ENCODE measurements at places on chromosomes 7 and 10. TPM values are rescaled to one million over a fixed set of nuclear protein-coding genes. Genes with fewer than 3 reads are reported as not detected.

DNA sequence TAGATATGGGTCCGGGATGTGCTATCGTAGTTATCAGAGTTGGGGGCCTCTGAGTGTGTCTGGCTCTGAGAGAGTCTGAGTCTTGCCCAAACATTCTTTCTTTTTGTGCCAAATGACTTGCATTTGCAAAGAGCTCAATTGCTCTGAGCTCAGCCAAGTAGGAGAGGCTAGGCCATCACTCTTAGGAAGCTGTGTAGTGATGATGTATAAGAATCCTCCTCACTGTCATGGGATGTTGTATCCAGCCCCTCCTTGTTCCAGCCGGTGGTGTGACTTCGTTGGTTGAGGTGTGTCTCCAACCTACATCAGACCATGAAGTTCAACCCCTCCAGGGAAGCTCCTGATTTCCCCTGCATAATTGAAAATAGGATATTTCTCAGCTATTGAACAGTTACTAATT lies 97.5 kb upstream of the NPS start:
- DNase-seq = no peak

GRCh38 chr10:131856441-131857094 lies 44.2 kb upstream of the PPP2R2D start:
- peak; percentile 18 for DNase-seq

DNA sequence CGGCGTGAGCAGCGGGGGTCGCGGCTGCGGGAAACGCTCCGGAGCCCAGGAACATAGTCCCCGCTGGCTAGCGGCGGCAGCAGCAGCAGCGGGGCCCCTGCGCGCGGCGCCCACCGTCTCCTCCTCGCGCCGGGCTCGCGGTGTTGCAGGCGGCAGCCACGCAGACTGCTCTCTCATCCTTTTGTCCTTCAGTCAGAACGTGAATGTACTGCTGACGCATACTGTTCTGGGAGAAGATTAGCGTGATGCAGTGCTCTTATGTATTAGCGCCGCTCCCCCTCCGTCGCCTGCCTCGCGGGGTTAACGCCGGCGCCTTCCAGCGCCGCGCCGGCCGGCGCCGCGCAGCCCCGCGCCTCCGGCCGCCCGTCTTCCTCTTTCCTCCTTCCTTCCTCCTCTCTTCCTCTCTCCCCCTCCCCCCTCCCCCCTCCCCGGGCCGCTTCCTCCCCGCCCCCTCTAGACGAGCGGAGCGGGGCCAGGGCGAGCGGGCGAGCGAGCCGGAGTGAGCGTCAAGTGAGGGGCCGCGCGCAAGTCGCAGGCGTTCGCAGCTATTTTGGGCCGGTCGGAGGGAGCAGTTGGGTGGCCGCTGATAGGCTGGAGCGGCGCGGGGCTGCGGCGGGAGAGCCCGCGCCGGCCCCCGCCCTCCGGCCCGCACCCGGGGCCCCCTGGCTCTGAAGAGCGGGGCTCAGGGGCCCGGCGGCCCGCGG lies 816 bp upstream of the LRRC4 start:
- DNase-seq = peak; percentile 51

DNA sequence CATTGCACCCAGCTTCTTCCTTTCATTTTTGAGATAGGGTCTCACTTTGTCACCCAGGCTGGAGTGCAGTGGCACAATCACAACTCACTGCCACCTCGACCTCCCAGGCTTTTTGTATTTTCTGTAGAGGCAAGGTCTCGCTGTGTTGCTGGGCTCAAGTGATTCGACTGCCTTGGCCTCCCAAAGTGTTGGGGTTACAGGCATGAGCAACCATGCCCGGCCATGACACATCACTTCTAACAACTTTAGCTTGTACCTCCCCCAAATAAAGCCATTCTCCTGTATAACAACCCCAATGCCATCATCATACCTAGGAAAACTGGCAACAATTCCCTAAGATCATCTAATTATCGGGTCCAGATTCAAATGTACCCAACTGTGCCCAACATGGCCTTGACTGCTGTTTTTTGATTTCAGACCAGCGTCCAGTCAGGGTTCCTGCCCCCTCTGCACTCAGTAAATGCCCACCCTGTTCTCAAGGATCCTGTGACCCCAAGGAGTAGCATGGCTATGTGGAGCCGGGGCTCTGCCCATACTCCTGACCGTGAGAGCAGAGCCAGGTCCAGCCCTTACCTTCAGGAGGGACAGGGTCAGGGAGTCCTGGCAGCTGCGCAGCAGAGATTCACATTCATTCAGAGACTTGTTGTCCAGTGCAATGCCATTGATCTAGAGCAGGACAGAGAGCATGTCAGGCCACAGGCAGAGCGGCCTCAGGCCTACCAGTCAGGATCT lies 102.6 kb downstream of the DLG5 start:
- DNase-seq = no peak

DNA sequence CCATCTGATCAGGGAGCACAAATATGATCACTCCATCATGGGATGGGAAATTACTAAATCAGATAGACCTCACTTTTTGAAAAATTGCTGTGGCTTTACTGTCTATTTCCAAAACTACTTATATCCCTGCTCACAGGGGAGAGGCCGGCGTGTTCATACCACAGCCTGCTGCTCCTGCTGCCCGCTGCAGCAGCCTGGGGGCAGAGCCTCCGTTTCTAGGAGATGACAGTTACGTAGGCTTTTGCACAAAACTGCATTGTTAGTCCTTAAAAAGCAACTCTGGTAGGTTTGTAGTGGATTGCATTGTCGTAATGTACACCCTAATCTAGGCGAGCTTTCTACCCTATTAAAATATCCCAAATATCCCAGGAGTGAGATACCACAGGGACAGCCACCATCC lies 203.7 kb downstream of the EBF3 start:
- DNase-seq = no peak

DNA sequence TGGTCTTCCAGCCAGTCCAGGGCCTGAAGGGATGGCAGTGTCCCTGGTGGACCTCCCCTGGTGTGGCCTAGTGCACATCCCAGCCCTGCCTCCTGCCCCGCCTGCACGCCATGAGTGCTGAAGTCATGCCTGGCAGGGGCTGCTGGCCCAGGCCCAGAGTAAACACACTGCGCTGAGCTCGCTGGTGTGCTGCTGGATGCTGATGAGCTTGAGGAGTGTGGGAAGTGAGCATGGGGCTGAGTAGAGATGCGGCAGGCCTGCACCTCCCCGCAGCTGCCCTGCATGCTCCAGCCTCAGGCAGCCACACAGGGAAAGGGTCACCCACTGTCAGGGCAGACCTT lies 43.2 kb downstream of the HTRA1 start:
- DNase-seq = no peak

- no peak for DNase-seq
Measured at GRCh38 chr10:120606051-120606764, 149.2 kb downstream of the PLPP4 start.

DNA sequence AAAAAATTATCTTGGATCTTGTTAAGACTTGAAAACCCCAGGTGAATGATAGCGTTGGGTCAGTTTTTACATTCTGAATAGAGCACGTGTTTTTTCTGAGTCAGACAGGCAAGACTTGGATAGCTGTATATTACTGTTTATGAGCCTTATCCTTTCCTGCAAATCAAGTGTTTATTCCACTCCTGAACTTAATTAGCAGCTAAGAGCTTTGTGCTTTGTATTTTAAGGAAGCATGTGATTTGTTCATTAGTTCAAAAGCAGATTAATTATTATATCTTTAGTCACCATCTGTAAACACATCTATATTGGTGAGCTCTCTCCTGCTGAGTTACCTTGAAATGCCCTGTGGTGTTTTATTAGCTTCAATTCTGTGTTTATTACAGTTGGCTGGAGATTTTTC lies 98.6 kb upstream of the PRPS1L1 start:
- DNase-seq = no peak

DNA sequence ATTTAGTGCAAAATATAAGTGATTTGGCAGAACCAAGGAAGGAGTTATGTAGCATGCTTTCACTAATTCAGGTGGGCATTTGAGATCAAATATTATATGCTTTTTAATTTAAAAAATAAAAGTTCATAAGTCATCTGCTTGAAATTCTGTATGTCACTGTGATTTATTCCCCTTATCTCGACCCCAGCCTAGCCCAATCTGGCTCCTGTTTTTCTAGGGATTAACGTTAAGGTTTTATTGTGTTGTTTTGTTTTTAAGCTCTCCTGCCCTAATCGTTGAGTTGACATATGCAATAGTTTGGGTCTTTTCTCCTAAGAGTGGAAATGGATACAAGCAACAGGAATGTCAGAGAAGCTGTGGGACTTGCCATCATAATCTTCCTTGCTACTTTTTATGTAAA lies 42.6 kb downstream of the WIPF3 start:
- DNase-seq = no peak

GRCh38 chr7:142813226-142813625 lies 41.6 kb upstream of the EPHB6 start:
- peak; percentile 85 for DNase-seq

- no peak for DNase-seq
Measured at GRCh38 chr10:110093722-110094121, 85.9 kb downstream of the ADD3 start.

DNA sequence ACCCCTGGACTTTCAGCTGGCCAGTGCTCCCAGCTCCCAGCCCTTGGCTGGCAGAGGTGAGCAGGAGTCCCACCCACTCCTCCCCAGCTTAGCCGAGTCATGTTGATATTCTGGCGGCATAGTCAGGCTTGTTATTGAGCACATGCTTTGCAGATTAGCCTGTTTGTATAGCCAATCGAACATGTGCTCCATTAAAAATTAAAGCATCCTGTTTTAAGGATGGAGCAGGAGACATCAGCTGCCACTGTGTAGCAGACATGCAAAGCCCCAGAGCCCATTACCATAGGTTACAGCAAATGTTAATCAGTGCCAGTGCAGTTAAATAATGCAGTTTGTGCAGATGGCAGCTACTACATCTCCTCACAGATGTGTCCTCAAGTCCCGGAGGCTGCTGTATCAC lies 574.6 kb upstream of the GALNT17 start:
- no peak for DNase-seq

DNA sequence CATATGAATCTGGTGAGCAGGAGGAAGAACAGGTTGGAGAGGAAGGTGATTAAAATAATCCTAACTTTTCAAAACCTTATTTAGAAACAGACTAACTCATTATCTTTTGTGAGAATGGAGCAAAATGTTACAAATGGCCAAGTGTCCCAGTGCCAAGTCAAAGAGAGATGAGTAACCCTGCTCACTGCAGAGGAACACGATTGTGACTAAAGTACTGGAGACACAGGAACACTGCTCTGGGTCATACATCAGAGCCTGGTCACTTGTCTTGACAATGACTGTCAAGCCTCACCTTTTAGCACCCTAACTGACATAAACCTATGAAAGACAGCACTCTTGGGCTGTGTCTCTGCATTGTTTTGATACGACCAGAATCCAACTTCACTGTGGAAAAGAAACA lies 108.8 kb downstream of the SGMS1 start:
- DNase-seq = no peak

- DNase-seq = no peak
Measured at GRCh38 chr7:84492098-84493034, 297.8 kb upstream of the SEMA3A start.

GRCh38 chr10:30073767-30074060 lies 14.3 kb upstream of the JCAD start:
- DNase-seq = no peak

DNA sequence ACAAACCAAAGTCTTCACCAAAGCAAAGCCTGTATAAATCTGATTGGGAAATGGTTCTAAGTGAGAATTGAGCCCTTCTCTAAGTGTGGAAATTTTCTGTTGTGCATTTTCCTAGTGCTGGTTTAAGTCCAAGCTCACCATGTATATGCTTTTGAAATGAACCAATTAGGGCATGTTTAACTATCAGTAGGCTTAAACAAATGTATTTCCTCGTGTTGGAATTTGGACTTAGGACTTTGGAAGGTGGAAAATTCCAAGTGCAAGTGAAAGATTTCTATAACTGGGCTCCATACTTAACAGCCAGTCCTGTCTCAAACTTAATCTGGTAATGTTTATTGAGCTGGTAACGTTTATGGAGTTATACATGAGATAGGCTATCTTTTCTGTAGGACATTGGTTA lies 28.5 kb downstream of the CCNY start:
- no peak for DNase-seq

DNA sequence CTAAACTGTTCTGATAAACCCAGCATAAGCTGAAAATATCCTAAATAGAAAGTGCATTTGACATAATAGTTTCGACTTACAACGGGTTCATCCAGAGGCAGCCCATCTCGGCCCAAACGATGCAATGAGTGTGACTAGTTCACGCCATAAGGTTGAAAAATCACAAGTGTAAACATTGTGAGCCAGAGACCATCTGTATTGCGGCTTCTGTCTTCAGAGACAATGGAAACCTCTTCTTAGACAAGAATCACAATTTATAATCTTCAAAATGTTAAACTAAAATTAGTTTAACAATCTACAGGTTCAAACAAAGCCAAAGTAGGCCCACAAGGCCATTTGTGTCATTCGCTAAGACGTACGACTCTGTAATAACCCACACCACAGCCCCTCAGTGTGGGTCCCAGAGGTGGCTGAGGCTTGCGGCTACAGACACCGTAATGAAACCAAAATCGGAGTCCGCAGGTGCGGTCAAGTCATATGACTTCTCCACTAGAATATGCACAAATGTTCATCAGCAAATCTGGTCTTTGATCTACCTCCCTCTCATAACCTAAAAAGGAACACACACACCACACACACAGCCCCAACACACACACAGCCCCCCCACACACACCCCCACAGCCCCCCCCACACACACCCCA lies 81.8 kb downstream of the DIP2C start:
- DNase-seq = no peak

GRCh38 chr10:51103554-51104217 lies 29.4 kb downstream of the PRKG1 start:
- no peak for DNase-seq

DNA sequence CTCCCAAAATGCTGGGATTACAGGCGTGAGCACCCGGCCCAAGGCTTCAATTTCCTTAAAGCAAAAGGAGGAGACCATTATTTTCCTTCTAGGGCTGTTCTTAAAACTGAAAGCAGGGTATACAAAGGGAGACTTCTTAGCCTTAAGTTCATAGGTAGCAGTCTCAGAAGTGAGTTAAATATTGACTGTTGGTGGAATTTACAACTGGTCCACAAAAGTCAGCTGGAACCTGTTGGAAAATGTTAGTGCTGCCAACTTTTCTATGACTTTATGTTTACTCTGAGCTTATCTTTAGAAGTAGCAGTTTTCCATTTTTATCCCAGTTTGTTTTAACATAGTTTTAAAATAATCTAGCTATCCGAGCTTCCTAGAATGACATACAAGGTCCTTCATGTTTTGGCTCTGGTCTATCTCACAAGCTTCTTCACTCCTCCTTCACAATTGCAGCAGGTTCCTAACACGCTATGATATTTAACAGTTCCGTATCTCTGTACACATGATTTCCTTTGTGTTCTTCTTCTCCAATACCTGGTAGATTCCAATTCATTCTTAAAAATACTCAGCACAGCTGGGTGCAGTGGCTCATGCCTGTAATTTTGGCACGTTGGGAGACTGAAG lies 3.3 kb downstream of the SLC26A3 start:
- DNase-seq = no peak

GRCh38 chr7:110771717-110772116 lies 319.2 kb upstream of the LRRN3 start:
- no peak for DNase-seq

- DNase-seq = no peak
Measured at GRCh38 chr10:125102821-125103220, 57.5 kb downstream of the CTBP2 start.

CC2D2B gene
- total RNA-seq = 0.72 TPM

OR2A1 gene
- total RNA-seq = not detected

DDC gene
- total RNA-seq = not detected

LRRC4 gene
- 10.4 TPM for total RNA-seq

GALNT17 gene
- 43.2 TPM for total RNA-seq

MACROH2A2 gene
- 12.1 TPM for total RNA-seq

WDFY4 gene
- not detected for total RNA-seq

CLDN12 gene
- 42.9 TPM for total RNA-seq

NYAP1 gene
- 3.2 TPM for total RNA-seq

SLC39A12 gene
- total RNA-seq = not detected

All from H9 (cell line).